Erythroblast (primary cell): ENCODE measurements at places on chromosomes 11 and 22.

DNA sequence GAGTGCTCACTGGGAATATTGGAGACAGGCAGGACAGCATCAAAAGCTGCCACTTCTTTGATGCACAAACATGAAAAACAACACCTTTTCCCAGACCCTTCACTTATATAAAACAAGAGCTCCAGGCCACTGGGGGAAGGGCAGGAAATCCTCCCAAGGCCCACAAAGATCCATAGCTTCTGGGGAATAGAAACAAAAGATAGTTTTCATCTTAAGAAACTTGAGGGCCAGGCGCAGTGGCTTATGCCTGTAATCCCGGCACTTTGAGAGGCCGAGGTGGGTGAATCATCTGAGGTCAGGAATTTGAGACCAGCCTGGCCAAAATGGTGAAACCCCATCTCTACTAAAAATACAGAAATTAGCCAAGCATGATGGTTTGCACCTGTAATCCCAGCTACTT lies 15.3 kb downstream of the RTL6 start:
- no peak for DNase-seq

DNA sequence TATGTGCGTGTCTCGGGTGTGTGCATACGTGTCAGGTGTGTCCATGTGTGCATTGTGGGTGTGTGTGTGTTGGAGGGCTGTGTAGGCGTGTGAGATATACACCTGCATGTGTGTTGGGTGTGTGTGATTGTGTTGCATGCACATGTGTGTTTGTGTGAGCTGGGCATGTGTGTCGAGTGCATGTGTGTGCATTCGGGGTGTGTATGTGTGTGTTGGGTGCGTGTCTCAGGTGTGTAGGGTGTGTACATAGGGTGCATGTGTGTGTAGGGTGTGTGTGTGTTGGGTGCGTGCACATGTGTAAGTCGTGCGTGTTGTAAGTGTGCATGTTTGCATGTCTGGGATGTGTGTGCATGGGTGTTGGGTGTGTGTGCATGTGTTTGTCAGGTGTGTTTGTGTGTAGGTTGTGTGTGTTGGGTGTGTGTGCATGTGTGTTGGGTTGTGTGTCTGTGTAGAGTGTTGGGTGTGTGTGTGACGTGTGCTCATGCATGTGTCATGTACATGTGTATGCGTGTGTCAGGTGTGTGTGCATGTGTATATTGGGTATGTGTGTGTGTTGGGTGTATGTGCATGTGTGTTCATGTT lies 4.1 kb downstream of the MUC6 start:
- DNase-seq: no peak

- no peak for DNase-seq
Measured at GRCh38 chr22:22474733-22475132, 33.8 kb downstream of the ZNF280B start.

DNA sequence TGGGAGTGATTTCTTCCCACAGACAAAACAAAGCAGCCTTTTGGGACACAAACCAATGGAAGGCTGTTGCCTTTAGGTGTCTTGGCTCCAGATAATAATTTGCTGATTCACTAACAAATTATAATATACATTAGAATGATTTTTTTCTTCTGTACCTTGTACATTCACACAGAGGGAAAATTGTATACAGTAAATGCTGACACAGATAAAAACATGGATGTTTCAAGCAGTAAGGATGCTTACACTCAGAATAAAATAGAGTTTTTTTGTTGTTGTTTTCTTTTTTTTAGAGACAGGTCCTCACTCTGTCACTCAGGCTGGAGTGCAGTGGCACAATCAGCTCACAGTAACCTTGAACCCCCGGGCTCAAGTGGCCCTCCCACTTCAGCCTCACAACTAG lies 109.2 kb upstream of the TRPC6 start:
- no peak for DNase-seq

- DNase-seq: no peak
Measured at GRCh38 chr22:29717789-29718188, 2.0 kb upstream of the CABP7 start.

DNA sequence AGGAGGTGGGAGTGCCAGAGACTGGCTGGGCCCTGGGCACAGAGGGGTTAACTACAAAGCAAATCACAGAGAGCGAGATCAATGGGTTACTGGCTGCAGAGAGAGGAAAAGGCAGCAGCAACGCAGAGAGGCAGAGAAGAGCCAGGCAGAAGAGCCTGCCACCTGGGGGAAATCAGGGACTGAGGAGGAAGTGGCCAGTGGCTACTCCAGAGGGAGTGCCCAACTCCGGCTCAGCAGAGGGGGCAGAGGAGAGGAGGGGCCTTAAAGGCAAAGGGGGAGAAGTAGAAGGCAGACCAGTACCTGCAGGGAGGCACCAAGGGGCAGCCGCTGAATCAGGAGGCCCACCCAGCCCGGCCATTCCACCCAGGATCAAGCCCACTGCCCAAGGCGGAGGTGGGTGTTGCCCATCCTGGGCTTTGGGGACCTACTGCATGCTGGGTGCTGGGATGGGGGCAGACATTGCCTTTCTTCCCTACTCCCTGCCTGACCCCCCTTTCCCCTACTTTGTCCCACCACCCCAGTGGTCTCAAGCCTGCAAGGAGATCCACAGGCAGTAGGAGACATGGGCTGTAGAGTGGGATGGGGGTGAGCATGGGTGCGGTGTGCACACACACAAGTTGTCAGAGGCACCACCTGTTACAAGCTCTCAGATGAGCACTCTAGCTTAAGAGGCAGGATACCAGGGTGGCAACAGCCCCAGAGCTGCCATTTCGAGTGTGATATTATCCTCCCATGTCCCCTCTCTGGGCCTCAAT lies 926 bp upstream of the GALR3 start:
- no peak for DNase-seq

- DNase-seq: no peak
Measured at GRCh38 chr11:30526558-30526957, 59.6 kb downstream of the MPPED2 start.

DNA sequence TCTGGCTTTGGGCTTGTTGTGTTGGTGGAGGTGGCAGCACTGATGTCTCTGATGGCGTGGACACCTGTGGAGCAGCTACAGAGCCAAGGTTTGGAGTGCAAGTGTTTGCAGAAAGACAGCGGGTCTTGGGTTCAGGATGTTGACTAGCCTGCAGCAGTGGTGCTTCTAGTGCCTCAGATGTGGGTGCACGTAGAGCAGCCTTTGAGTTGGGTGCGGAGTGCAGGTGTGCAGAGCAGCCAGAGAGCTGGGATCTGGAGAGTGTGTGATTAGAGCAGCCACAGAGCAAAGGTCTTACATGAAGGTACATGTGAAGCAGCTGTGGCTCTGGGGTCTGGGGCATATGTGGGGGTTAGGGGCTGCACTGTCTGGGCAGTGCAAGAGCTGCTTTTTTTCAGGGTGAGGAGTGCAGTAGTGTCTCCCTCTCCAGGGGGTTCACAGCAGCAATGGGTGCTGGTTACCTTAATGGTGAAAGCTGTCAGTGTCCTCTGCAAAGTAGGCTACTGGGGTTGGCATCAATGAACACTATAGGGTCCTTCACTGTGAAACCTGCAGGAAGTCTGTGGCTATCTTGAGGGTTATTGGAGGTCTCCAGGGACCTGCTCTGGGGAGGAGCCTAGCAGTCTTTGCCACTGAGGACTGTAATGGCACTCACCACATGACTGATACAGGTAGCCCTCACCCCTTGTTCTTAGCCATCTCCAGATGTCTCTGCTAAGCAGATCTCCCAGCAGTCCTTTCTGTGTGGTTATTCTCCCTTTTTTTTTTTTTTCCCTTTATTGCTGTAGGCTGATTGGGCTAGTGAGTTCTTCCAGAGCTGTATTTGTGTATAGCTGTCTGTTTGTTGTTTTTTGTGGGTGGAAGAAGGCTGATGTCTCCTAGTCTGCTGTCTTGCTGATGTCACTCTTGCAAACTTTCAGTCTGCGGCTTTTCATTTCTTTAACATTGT lies 14.3 kb downstream of the BIRC2 start:
- no peak for DNase-seq

GRCh38 chr11:121299417-121299816 lies 6.8 kb downstream of the SC5D start:
- DNase-seq: no peak

DNA sequence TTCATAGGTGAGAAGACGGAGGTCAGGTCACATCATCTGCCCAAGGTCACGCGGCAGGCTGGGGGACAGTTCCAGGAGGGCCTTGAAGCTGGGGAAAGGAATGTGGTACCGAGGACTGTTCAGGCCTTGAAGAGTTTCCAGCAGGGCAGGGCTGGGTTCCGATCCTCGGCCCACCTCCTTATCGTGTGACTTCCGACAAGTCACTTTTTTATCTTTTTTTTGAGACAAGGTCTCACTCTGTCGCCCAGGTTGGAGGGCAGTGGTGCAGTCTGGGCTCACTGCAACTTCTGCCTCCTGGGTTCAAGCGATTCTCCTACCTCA lies 623 bp downstream of the NDUFS8 start:
- peak; percentile 83 for DNase-seq

GRCh38 chr11:34621876-34622275 lies 983 bp downstream of the EHF start:
- DNase-seq: no peak

GRCh38 chr11:132561937-132562336 lies 970.4 kb downstream of the OPCML start:
- no peak for DNase-seq

GRCh38 chr11:66728038-66728692 lies 851 bp downstream of the SPTBN2 start:
- no peak for DNase-seq

DNA sequence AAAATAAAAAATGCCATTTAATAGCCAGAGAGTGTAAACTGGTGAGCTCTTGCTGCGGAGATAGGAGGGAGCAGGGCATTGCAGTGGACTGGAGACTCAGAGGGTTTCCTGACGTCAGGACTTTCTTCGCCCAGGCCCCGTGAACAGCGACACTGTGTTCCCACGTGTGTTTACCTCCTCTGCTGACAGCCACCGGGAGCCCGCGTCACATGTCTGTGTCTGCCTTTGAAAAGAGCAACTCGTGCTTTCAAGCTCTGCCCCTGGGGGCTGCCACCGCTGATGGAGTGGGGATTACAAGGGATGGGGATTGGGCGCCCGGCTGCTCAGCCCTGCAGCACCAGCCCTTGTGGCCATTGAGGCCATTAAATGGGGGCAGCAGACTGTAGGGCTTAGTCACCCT lies 3.3 kb downstream of the TANGO2 start:
- peak; percentile 60 for DNase-seq

GRCh38 chr11:94788396-94788795 lies 20.2 kb downstream of the AMOTL1 start:
- no peak for DNase-seq

DNA sequence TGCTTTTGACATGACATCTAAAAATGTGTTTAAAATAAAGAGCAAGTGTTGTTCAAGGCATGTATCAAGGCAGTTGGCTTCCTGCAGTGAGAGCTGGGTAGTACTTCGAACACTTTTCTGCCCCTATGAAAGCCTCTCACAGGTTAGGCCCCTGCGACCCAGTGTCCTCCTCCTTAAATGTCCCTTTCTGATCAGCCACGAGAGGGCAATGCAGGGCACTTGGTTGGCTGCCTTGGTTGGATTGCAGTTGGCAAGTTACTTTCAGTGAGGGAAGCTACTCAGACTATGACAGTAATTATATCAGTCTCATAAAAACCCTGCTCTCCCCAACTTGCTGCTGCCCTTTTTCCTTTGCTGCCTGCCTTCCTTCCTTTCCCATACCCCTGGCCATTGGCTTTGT lies 743.8 kb downstream of the NTM start:
- DNase-seq: peak; percentile 15

DNA sequence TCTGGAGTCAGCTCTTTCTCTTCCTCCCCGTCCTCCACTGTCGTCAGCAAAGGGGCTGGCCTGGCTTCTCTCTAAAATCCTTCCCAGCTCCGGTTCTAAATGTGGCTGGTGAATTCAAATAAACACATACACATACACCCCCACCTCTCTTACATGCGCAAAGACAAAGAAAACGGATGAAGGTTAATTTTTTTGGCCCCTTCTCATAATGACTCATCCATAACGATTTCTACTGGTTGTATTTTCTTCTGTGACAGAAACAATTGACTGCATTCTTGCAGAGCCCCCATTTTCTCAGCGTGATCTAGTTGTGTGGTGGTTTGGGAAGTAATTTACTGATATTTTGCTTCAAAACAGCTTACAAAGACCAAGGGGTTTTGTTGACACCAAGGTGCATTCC lies 130.0 kb upstream of the NTM start:
- DNase-seq: no peak

GRCh38 chr22:37211866-37212173 lies 457 bp downstream of the SSTR3 start:
- no peak for DNase-seq

DNA sequence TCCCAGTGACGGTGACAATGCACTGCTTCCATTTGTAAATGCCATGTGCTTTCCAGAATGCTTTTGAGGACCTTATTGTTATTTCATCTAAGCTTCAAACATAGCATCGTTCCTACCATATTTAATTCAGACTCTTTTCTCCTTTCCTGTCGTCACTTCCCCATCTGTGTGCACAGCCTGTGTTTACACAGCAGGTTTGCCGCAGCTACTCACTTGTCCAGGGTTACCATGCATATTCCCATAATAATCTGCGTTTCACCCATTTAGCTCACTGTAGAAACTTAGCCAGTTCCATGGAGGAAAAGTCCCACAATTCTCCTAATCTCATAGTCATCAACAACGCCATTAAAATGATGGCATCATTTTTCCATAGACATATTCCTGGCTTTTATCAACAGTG lies 48.0 kb downstream of the FLI1 start:
- DNase-seq: no peak

DNA sequence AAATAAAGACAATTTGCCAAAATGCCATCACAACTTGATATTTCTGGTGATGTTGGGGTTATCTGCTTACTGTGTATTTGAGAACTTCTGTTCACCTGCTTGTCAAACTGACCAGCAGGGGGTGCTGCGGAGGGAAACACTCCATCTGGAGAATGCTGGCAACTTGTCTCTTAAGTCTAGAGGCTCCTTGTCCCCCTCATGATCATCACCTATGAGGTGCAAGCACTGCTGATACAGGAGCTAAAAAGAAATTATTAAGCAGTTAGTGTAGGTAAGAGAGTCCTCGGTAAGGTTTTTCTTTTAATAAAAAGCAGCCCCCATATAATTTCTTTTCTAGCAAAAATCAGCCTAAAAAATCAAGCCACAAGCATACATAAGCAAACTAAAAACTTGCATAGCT lies 32.7 kb upstream of the GLYATL1B start:
- DNase-seq: peak; percentile 71

- no peak for DNase-seq
Measured at GRCh38 chr11:128422576-128423370, 164.6 kb downstream of the ETS1 start.

- DNase-seq: peak; percentile 67
Measured at GRCh38 chr22:20111045-20111688, 4.7 kb upstream of the RANBP1 start.

GRCh38 chr11:95514416-95515110 lies 275.0 kb downstream of the FAM76B start:
- DNase-seq: no peak

GRCh38 chr11:69316956-69317355 lies 23.0 kb downstream of the MYEOV start:
- DNase-seq: no peak

GRCh38 chr11:68349461-68350249 lies 37.3 kb downstream of the LRP5 start:
- DNase-seq: no peak

- DNase-seq: no peak
Measured at GRCh38 chr11:8775332-8775731, 92.7 kb downstream of the RPL27A start.

- DNase-seq: peak; percentile 49
Measured at GRCh38 chr22:36510966-36511881, 4.4 kb upstream of the FOXRED2 start.

GRCh38 chr11:9687711-9688477 lies 24.0 kb downstream of the SWAP70 start:
- peak; percentile 63 for DNase-seq

- peak; percentile 72 for DNase-seq
Measured at GRCh38 chr22:44042249-44043218, 18.4 kb downstream of the PARVB start.
